Cardiac fibroblast (primary cell): ENCODE measurements at places on chromosomes 13 and 19.

DNA sequence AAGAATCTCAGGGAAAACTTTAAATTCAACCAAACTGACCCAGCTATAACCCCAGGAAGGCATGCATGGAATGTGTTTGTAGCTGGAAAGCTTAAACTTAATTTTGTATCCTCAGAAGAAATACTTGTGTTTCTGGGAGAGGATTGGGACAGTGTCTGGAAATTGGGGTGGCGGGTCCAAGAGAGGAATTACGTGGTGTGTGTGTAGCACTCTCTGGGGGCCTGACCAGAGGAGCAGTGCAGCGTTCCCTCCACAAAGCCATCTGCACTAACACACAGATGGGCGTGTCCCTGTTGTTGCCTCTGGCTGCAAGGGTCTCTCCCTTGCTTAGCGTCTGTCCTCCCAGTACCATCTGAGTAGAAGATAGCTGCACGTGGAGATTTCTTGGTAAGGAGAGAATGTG lies 6.4 kb downstream of the GARRE1 start:
- peak; percentile 59 for DNase-seq

- no peak for DNase-seq
Observed at GRCh38 chr13:33773790-33774462, 44.0 kb upstream of the RFC3 start.

GRCh38 chr13:36450534-36450933 lies 18.2 kb downstream of the CCNA1 start:
- DNase-seq: no peak

DNA sequence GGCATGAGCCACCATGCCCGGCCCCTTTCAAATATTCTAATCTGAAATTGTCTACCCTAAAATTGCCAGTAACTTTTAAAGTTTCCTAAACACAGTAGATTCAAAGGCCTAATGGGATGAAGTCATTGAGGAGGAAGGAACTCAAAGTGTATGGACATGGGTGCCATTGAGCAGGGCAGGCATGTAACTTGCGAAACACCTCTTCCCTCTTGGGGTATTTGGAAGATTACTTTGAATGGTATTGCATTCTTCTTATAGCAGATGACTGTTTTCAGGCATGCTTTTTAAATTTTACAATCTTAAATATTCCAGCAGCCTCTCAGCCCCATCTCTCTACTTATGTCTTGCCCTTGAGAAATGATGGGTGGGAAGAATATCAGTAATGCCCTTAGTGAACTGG lies 21.0 kb downstream of the TM9SF2 start:
- DNase-seq: peak; percentile 54

GRCh38 chr13:51168623-51169022 lies 53.6 kb upstream of the FAM124A start:
- DNase-seq: no peak

DNA sequence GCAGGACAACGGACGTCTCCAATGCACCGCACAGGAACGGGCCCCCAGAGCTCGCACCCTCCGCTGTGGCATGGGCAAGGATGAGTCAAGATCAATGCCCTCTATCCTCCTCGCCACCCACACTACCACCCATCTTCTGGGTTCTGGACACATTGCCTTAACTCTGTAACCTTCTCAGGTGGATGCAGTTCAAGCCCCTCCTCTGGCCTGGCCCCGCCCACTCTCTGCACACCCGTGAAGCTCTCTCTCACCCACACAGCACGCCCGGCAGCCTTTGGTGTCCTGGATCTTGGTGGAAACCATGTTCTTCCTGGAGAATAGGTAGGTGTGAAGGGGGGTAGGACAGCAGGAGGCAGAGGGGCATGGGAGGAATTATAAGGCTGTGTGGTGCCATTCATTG lies 20.7 kb downstream of the MAP4K1 start:
- no peak for DNase-seq

- DNase-seq: no peak
Observed at GRCh38 chr13:112204346-112205327, 137.7 kb downstream of the SOX1 start.

- no peak for DNase-seq
Observed at GRCh38 chr13:63364159-63364558, 1948.5 kb upstream of the PCDH20 start.

GRCh38 chr13:97028441-97029299 lies 34.4 kb upstream of the OXGR1 start:
- DNase-seq: peak; percentile 76

GRCh38 chr19:29663861-29664752 lies 1.2 kb upstream of the PLEKHF1 start:
- no peak for DNase-seq

DNA sequence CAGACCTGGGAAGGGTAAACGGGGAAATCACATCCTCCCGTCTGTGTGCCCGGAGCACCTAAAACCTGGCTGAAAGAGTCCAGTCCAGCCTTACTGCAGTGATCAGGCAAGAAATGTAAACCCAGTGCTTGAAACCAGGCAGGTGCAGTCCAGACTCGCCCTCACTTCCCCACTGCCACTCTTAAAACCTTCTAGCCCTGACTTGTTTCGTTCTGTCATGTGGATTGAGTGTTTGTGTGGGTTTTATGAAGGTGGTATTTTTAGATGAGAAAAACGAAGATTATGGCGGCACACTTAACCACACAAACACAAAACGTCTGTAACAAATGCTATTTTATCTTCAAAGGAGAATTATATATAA lies 839 bp upstream of the CKAP2 start:
- no peak for DNase-seq

GRCh38 chr13:110523180-110523579 lies 38.3 kb downstream of the RAB20 start:
- no peak for DNase-seq

DNA sequence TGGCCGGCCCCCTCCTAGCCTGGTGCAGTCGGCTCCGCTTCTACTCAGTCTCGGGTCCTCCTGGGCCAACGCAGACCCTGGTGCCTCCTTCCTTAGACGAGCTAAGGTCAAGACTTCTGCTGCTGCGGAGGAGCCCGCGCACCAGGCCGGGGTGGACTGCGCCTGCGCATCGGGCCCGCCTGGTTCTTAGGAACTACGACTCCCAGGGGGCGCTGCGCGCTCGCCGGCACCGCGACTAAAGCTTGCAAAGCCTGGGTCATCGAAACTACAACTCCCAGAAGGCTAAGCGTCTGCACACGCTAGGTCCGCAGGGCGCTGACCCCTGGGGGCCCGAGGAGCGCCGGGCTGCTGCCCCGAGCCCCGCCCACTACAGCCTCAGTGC lies at the start of gene ZNF835:
Gene ZNF835 (minus strand): TSS at position 145 of the 382 bp plus-strand sequence. CDS start 6,559 bp downstream, outside the sequence.
- DNase-seq: peak; percentile 58

DNA sequence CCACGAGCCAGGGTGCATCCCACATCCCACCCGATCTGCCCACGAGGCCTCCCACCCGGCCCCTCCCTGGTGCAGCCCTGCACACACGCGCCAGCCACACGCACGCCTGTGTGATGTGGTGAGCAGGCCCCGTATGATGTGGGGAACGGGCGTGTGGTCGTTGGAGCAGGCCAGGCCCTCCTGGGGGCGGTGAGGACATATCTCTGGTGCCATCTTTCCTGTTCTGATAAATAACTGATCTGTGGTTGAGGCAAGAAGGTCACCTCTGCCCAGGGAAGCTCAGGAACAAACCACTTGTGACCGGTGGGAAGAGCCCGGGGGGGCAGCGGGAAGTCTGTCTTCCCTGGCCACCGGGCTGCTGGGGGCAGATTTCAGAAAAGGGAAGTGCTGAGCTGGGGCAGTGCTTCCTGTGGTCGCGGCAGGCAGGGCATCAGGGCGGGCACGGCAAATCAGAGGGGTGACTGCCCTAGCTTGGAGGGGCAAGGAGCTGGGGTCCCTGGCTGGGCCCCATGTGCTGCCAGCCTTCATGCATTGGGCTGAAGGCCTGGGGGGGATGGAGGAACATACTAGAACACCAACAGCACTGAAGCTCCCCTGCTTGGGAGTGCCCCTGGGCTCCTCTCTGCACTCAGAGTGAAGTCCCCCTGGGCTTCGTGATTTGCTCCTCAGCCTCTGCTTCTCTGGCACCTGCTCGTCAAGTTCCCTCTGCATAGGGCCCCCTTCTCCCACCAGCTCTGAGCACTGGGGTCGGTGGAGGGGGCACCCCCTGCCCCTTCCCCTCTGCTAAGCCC lies 35.2 kb upstream of the SLC7A10 start:
- no peak for DNase-seq

DNA sequence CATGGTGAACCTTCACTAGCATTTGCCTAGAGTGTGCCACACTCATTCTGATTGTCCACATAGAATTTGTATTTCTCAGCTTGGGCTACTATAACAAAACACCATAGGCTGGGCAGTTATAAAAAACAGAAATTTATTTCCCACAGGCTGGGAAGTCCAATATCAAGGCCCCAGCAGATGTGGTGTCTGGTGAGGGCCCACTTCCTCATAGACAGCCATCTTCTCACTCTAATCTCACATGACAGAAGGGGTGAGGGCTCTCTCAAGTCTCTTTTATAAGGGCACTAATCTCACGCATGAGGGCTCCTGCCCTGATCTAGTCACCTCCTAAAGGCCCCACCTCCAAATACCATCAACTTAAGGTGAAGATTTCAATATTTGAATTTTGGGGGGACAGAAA lies 53.6 kb downstream of the LRRC63 start:
- DNase-seq: no peak

DNA sequence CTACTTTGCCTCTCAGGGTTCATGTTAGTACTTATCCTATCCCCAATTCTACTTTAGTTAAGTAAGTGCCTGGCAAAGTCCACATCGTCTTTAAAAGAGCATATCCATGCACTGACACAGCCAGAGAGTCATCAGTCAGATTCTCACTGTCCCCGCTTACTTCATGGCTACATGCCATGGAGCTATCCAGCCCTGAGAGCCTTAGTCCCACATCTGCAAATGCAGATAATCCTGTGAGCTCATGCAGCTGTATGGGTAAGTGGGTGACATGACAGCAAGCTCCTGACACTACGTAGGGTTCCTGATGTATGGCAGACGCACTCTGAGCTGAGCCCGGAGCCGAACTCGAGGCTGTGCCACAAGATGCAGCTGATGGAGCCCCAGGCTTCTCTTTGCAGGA lies 661.5 kb downstream of the LIG4 start:
- DNase-seq: no peak

GRCh38 chr19:56348289-56348877 lies 33.7 kb upstream of the ZSCAN5A start:
- DNase-seq: peak; percentile 43

- peak; percentile 41 for DNase-seq
Observed at GRCh38 chr19:13441810-13442512, 64.3 kb downstream of the CACNA1A start.

DNA sequence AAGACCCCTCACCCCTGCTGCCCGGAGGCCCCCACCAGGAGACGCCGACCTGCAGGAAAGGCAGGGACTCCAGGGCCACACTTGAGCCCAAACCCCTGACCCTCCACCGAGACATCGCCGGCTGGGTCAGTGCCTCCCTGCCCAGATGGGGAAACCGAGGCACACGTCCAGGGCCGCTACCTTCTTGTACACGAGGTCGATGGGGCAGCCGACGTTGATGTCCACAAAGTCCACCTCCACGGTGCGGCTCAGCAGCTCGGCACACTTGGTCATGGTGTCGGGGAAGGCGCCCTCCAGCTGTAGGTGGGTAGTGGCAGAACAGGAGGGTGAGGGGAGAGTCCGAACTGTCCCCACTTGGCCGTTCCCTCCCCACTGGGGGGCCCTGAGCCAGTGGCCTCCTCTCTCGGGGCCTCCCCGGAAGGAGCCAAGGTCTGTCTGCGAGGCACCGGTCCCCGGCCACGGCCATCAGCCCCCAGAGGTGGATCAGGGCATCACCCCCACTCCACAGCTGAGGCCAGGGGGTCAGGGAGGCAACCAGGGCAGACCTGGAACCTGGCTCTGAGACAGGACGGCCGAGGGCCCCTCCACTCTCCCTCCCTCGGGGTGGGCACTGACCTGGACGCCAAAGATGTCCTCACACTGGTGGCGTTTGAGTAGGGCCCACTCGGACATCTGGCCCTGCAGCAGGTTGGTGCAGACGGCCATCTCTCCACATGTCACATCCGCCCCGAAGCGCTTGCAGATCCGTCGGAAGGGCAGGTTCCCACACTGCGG lies 3.0 kb upstream of the PRR22 start:
- no peak for DNase-seq

DNA sequence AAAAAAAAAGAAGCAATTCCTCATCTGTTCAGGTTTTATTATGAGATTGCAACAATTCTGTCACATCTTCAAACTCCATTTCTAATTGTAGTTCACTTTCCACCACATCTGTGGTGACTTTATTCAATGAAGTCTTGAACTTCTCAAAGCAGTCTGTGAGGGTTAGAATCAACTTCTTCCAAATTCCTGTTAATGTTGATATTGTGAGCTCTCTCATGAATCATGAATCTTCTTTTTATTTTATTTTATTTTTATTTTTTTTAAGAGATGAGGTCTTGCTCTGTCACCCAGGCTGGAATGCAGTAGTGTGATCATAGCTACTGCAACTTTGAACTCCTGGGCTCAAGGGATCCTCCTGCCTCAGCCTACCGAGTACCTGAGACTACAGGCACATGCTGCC lies 19.6 kb downstream of the ARHGAP35 start:
- DNase-seq: peak; percentile 56

DNA sequence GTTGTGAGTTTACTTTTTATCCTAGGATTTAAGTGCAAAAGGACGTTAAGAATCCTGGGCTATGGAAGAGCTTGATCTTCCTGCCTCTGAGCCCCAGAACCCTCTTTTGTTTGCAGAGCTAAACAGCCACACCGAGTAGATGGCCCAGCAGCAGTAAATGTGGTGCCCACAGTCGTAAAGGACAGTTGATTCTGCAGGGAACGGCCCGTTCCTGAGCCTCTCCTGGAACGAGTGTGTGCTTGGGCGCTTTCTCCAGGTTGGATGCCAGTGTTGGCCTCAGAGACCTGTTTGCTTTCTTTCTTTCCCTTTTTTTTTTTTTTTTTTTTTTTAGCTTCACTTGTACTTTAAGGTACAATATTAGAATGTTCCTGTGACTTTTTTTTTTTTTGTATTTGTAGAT lies 41.7 kb downstream of the SPATA13 start:
- no peak for DNase-seq

GRCh38 chr19:570251-570686 lies 2.1 kb upstream of the BSG start:
- DNase-seq: no peak

GRCh38 chr19:46737298-46737654 lies 8.6 kb upstream of the FKRP start:
- no peak for DNase-seq

- peak; percentile 49 for DNase-seq
Observed at GRCh38 chr19:4474514-4475022, 2.5 kb downstream of the HDGFL2 start.

- peak; percentile 26 for DNase-seq
Observed at GRCh38 chr19:12794971-12795381, 3.7 kb downstream of the JUNB start.

DNA sequence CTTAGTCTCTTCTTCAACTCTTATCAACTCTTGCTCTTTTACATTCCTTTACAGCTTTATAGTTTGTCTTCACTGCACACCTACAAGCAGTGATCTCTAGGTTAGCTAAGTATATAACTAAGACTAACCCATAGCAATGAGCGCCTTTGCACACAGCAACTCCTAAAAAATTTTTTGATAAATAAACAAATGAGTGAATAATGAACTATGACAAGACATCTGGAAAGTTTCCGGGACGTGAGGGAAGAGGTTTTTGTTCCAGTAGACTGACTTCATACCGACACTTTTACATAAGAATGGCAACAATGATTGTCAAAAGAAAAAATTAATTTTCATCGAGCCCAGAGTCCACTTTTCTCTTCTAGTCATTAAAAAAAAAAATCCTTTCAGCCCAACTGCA lies 98.3 kb downstream of the ELF1 start:
- peak; percentile 42 for DNase-seq
